Daoy (cell line): ENCODE measurements at places on chromosomes 1 and 21. TPM values are rescaled to one million over a fixed set of nuclear protein-coding genes. Genes with fewer than 3 reads are reported as not detected.

DNA sequence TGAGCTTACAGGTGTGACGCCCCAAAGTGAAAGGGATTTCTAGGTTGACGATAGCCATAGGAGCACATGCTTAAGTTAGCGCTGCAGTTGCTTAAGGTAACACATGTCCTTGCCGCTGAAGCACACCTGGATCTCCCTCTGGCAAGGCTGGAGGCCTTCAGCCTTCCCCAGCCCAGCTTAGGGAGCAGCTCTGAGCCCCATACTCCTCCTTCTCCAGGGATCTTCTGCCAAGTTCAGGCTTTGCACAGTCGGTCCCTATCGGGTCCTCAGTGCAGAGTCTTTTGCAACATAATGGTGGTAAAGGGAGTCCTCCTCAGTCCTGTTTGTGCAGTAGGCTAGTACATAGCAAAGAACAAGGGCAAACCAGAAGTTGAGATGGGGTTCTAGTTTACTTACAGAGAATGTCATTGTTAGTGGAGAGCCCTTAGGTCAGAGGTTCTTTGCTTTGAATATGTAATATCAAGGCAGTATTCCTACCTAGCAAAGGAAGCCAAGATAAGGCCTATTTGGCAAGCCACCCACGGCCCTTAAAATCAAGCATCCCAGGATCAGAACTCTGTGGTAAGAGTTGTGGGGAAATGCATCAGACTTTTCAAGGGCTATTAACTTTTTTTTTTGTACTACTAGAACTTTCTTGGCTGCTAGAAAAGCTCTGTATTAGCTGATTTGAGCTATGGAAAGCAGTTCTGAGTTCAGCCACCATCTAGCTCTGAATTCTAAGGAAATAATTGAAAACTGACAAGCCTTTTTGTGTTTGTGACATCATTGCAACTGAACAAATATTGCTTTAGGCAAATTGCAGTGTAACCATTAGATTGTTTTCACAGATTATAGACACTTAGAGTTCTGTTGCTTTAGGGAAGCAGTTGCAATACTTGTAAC, 1.4 kb downstream of the EVA1C start:
- no peak for DNase-seq

Gene PRAMEF12
- not detected in 2 replicates for total RNA-seq

DNA sequence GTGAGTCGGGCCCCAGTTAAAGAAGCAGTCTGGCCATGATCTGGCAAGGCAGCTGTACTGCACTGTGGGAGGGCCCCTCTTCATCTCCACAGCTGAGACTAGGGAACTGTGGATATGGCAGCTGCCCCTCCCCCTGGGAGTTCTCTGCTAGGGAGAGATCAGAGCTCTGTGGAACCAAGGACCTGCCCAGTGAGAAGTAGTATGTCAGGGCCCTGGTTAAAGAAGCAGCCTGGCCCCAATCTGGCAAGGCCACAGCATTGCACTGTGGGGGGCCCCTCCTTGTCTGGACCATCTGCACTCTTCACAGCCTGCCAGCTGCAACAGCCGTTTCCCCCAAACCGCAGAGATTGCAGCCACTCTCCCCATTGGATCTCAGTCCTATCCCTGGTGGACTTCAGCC, 208.5 kb downstream of the DNAH14 start:
- DNase-seq = no peak

Gene IL23R
- not detected in 2 replicates for total RNA-seq

Gene TRIM62
- total RNA-seq = 2.9 and 5.4 TPM in 2 replicates

Gene LORICRIN
- not detected in 2 replicates for total RNA-seq

GRCh38 chr1:206987873-206988272, 17.6 kb upstream of the FCAMR start:
- DNase-seq = no peak

Gene SRGAP2B
- total RNA-seq = 14.3 and 22.0 TPM in 2 replicates

DNA sequence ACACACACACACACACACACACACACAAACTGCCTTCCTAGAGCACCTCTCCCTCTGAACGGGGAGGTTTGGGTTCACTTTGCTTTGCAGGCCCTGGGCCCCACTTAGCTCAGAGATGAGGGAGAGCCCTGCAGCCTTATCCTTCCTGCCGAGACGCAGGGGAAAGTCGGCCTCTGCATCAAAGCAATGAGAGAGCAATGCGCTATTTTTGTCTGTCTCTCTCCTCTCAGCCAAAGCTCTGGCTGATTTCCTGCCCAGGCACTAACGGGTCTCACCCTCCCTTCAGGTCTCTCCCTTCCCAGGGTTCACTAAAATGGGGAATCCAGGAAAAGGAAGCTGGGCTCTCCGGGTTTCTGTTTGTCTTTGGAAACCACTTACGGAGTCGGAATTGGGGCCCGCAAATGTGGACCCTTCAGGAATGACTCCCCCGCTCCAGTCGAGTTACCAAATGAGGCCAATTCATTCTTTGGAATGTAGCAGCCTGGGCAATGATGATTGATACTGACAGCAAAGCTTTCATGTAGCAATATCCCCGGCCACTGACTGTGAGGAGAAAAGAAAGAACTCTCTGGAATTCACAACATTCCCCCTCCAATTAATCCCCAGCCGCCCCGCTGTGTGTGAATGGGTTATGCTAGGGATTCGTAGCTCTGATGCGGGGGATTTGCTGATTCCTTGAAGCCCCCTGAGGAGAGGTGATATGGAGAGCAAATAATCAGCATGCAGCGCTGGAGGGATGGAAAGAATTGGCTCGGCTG, 61.5 kb upstream of the WLS start:
- DNase-seq = peak; percentile 9

GRCh38 chr1:157626099-157626498, 28.2 kb upstream of the FCRL4 start:
- DNase-seq = peak; percentile 38

DNA sequence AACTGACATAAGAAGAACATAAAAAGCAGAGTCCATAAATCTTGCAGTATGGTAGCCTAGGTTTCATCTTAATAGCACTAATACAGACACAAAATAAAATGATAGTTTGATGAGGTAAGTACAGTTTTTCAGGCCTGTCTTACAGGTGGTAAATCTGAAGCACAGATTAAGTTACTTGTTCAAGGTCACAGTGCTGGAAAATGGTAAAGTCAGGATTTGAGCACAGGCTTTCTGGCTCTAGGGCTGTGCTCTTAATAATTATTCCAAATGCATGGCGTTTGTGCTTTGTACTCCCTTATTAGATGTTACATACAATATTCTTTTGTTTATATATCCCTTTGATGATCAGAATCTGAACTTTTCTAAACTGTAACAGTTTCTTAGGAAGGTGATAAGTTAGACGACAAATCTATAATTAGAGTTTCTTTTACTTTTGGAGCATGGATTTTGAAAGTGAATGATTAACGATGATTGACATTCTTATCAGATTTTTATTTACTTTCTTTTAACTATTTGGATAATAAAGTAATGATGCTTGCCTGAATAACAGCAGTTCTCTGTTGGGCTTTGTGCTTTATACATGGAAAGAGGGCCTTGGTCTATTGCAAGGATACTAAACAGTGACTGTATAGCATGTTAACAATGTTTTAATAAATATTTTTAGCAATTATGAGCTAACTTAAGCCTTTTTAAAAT, 101.5 kb upstream of the CACYBP start:
- DNase-seq = no peak

- DNase-seq = no peak
Measured at GRCh38 chr1:203156280-203156679, 19.3 kb downstream of the MYBPH start.

Gene KRTAP12-2
- total RNA-seq = not detected in 2 replicates

- DNase-seq = peak; percentile 15
Measured at GRCh38 chr1:224783006-224783651, 146.3 kb upstream of the DNAH14 start.

- DNase-seq = no peak
Measured at GRCh38 chr1:52328615-52329014, 37.4 kb downstream of the CC2D1B start.

DNA sequence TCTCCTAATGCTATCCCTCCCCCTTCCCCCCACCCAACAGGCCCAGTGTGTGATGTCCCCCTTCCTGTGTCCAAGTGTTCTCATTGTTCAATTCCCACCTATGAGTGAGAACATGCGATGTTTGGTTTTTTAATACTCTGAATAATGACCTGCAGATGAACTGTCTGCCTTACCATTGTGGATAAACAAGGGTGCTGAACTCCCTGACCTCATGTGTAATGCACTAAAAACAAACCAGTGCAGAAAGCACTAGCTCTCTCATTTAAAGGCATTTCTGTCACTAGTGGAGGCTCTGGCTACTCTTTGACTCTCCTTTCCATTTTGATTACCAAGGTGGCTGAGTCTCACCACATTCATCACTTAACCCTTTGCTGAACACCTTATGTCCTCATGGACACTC, 23.1 kb upstream of the TRAF3IP3 start:
- DNase-seq = no peak

DNA sequence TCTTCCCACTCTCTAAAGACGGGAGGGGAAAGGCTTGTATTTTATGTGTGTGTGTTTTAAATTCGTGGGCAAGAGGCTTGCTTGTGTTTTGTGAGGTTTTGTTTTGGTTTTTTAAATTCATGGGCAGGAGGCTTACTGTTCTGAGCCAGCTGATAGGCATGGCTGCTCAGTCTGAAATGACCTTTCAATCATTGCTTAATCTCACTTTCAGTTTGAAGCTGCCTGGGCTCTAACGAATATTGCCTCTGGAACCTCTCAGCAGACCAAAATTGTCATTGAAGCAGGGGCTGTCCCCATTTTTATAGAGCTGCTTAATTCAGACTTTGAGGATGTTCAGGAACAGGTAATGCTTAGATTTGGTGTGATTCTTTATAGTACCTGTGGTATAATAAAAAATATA, 20.3 kb upstream of the TXLNA start:
- DNase-seq = no peak

DNA sequence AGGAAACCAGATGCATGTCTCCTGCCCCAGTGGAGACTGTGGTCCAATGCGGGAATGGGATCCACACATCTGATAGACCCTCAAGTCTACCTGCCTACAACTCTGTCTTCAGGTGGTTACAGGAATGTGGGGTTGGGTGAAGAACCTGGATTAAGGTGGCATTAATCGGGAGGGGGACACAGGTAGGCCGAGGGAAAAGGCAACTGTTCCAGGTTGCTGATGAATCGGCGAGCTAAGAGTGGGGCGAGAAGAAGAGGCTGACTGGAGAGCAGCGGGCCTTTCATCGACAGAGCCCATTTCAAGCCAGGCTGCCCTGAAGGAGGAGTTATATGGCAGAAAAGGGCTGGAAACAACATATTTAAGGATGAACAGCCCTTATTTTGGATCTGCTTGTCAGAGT, 836 bp downstream of the CD2 start:
- DNase-seq = no peak

- no peak for DNase-seq
Measured at GRCh38 chr1:159949981-159950381, 4.1 kb downstream of the SLAMF9 start.

Gene PGLYRP4
- not detected in 2 replicates for total RNA-seq

Gene CHAF1B
- total RNA-seq = 11.1 and 14.9 TPM in 2 replicates

Gene NCAM2
- total RNA-seq = 2.6 TPM in 1 of 2 replicates, not detected in the other

DNA sequence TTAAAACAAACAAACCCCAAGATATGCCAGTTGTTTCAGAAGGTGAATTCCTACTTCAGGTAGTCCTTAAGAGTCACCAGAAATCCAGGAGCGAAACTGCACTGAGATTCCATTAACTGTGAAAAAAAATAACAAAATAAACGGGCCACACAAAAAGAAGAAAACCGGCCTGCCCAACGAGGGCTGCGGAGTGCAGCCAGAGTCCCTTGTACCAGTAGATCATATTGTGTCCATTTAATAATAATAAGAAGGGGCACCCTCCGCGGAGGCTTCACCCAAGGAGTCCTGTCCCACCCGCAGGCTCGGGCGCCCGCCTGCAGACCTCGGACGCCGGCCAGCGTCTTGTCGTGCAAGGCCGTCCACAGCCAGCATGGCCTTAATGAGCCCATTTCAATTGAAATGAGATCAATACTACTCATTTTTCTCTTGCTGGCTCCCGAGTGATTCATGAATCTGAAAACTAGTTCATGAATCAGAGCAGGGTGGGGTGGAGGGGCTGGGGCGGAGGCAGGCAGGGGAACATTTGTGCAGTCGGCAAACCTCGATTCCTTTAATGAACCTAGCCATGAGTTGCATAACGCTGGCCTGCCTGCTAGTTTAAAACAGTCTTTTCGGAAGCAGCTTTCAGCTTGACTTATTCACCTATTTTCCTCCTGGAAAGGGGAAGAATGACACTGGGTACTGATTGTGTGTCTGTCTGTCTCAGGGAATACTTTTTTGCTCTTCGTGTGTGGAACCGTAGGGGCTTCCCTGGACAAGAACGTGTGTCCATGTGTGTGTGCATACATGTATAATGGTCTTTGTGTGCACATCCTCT, 113.1 kb upstream of the IRF2BP2 start:
- peak; percentile 89 for DNase-seq

DNA sequence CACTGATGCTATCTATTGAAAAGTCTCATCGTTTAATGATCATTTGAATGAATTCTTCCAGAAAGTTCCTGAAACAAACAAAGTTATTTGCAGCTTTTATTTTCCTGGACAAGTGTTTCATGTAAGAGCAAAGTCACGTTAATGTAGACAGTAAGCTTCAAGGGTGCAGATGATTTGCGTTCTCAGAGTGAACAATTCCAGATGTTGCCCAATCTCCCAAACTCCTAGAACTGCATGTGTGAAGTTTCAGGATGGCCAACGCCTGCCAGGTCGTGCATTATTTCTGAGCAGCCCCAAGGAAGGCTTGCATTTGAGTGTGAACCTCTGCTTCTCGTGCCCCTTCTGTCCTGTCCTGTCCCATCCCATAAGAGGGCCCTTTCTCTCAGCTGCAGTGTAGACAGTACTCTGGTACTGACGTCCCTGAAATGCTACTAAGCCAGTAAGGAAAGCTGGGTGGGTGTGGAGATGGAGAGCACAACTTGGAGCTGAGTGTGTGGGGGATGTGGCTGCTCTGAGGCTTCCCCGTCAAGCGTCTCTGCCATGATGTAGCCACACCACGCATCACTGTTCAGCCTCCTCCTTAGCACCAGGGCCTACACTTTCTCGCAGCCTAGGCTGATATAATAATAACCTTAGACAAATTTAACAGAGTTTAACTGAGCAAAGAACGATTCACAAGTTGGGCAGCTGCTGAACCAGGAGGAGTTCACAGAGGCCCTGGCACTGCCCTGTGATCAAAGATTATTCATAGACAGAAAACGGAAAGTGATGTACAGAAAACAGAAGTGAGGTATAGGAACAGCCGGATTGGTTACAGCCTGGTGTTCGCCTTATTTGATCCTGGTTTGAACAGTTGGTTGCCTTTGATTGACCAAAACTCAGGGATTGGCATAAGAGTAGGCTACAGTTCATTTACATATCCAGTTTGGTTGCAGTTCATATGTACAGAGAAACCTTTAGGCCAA, 50.4 kb downstream of the RHOU start:
- no peak for DNase-seq

Gene ITLN2
- not detected in 2 replicates for total RNA-seq

Gene DR1
- 89.9 and 110 TPM in 2 replicates for total RNA-seq

GRCh38 chr1:201397675-201398074, 1.4 kb downstream of the LAD1 start:
- DNase-seq = no peak

- no peak for DNase-seq
Measured at GRCh38 chr1:62232871-62233278, 38.2 kb downstream of the L1TD1 start.
